ENCODE measurements at places on chromosomes 6 and 20.
A peak's percentile ranks its signal among the peaks of the same experiment; 100 is the strongest.

DNA sequence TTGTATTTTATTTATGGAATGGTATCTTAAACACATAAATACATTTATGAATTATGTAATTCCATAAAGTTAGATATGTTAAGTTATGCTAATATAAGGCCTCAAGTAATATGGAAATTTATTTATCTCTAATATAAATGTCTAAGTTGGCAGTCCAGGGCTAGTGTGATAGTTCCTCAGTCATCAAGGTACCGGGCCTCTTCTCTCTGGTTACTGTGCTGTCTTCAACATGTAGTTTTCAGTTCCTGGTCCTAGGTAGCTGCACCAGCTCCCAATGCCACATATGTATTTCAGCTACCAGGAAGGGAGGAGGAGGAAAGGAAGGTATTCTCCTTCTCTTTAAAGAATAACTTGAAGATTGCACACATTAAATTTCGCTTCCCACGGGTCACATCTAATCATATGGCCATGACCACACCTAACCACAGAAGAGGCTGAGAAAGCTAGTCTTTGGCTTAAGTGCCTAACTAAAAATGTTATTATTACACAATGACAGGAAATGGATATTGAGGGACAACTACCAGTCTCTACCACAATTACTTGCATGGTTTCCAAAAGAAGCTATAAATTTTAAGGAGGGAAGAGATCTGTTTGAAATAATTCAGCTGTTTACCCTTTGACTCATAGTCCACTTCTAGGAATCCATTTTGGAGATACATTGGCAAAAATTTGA is 68.6 kb downstream of the BCKDHB start:
- DNase-seq = peak; percentile 13

- DNase-seq = no peak
These were observed 50.3 kb downstream of the CDS2 start for GRCh38 chr20:5177071-5177470.

GRCh38 chr6:141548966-141549365 is 583.8 kb upstream of the GJE1 start:
- no peak for DNase-seq

DNA sequence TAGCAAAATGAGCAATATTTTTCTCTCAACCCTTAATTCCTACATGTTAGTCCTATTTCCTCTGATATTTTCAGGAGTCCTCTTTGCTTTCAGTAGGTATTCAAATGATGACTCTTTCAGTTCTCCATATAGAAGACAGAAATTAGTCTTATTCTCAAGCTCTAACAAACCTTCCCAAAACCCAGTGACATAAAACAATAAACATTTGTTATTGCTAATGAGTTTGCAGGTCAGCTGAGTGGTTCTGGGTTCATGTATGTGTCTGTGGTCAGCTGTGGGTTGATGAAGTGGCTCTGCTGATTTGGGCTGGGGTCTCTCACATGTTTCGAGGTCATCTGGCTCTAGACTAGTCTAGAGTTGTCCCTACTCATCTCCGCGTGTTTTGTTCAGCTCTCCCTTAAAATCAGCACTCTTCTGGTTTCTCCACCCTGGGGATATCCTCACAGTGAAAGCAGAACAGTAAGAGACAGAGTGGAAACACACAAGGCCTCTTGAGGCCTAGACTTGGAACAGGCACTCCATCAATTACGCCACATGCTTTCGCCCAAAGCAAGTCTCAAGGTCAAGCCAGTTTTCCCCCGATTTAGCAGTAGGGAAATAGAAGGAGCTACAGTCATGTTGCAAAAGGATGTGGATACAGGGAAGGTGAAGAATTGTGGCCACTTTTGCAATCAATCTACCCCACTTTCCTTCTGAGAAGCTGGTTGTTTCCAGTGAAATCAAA is 273.0 kb downstream of the PLCB1 start:
- no peak for DNase-seq

DNA sequence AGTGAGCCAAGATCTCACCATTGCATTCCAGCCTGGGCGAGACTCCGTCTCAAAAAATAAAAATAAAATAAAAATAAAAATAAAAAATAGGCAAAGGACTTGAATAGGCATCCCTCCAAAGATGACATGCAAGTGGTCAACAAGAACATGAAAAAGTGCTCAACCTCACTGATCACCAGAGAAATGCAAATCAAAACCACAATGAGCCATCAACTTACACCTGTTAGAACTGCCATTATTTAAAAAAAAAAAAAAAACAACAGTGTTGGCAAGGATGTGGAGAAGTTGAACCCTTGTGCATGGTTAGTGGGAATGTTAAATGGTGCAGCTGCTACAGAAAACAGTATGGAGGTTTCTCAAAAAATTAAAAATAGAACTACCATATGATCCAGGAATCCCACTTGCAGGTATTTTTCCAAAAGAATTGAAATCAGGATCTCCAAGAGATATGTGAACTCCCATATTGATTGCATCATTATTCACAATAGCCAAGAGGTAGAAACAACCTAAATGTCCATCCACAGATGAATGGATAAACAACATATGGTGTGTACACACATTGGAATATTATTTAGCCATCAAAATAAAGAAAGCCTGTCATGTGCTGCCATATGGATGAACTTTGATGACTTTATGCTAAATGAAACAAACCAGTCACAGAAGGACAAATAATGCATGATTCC is 2.8 kb downstream of the C20orf203 start:
- DNase-seq = no peak

- DNase-seq = peak; percentile 42
These were observed 20.1 kb upstream of the BCAS1 start for GRCh38 chr20:54090230-54091119.

DNA sequence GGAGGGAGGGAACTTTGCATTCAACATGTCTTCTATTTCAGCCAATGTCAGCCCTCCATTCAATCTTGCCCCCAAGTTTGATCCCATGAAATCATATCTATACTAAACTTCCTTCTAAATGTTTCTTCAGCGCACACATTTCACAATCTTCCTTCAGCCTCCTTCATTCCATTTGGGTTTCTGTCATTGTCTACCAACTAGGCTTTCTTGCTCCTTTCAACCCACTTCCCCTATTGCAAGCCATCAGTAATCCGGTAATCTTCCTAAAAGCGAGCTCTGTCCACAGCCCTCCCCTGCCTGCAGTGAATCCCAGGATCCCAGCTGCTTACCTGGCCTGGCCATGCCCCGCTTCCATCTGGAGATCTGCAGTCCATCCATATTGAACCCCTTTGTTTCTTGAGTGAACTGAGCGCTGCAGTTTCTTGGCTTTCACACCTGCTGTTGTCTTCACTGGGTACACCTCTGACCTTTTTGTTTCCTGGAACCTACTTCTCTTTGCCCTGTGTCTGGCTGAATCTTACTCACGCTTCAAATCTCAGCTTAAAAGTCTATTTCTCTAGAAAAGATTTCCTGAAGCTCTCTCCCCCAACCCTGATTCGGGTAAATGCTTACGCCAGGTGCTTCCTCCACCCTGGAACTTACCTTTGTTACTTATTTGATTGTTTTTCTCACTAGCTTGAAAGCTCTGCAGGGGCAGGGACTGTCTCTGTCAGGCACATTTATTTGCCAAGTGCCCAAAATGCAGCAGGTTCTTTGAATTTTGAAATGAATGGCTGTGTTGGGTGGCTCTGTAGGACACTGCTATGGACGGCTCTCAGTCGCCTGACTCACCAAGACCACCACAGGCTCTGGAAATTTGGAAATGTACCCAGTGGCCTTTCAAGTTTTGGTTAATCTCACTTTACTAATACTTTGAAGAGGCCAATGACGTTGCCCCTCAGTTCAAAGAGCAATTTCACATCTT is 50.3 kb downstream of the ADTRP start:
- DNase-seq = peak; percentile 76

- no peak for DNase-seq
These were observed 254.4 kb downstream of the NRN1 start for GRCh38 chr6:5752391-5752680.

GRCh38 chr20:37317994-37318640 is 27.8 kb upstream of the SRC start:
- DNase-seq = peak; percentile 19

- DNase-seq = no peak
These were observed 881 bp upstream of the MCM3 start for GRCh38 chr6:52285177-52286068.
